ENCODE measurements at places on chromosomes 11 and 22. TPM values are rescaled to one million over a fixed set of nuclear protein-coding genes. Genes with fewer than 3 reads are reported as not detected.
A peak's percentile ranks its signal among the peaks of the same experiment; 100 is the strongest.

GRCh38 chr11:29022676-29023075 lies 914.5 kb downstream of the METTL15 start:
- no peak for DNase-seq

- DNase-seq: no peak
These were observed 15.7 kb downstream of the MN1 start for GRCh38 chr22:27785831-27786230.

DNA sequence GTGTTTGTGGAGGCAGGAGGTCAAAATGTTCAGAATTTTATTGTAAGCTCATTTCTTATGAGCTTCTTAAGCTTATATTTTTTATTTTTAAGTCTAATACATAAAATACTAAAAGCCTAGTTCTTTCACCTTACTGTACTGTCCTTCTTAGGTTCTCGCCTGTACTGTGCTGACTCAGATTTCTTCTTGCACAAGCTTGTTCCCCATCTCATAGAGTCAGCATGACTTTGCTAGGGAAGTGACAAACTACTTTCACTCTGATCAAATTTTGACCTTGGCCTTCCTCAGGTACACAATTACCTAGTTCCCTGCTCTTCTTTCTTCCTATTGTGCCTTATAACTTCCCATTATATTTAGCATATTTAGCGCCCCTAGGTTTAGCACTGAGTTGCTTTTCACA lies 81.5 kb downstream of the STK33 start:
- DNase-seq: no peak

GRCh38 chr11:104142698-104143097 lies 21.2 kb downstream of the PDGFD start:
- no peak for DNase-seq

GRCh38 chr11:1153951-1154493 lies 3.7 kb upstream of the MUC5AC start:
- peak; percentile 86 for DNase-seq

DNA sequence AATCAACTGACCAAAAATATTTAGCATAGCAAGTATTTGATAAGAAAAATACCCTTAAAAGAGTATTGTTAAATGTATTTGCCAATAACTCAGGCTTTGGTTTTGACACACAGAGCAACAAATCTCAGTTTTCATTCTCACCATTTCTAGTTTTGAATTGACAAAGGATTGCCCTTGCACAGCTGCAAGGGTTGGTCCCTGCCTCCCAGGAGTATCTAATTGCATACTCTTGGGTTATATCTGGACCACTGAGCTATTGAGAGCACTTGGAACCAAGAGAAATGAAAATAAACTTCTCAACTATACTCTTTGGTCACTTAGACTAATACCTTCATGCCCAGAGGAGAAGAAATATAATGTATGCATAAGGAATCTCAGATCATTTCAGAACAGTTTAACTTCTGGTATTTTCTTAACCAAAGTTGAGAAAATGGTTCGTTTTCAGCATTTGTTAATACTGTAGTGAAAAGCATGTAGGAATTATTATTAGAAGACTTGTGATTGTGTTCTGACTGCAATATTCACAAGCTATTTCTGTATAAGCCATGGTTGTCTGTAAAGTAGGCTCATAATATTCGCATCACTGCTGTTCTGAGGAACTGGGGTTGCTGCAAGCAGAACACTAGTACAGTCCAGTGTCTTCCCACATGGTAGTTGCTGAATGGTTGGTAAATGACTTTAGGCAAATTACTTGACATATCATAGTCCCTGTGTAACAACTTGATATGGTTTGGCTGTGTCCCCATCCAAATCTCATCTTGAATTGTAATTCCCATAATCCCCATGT lies 7.9 kb downstream of the C2CD3 start:
- DNase-seq: no peak

DNA sequence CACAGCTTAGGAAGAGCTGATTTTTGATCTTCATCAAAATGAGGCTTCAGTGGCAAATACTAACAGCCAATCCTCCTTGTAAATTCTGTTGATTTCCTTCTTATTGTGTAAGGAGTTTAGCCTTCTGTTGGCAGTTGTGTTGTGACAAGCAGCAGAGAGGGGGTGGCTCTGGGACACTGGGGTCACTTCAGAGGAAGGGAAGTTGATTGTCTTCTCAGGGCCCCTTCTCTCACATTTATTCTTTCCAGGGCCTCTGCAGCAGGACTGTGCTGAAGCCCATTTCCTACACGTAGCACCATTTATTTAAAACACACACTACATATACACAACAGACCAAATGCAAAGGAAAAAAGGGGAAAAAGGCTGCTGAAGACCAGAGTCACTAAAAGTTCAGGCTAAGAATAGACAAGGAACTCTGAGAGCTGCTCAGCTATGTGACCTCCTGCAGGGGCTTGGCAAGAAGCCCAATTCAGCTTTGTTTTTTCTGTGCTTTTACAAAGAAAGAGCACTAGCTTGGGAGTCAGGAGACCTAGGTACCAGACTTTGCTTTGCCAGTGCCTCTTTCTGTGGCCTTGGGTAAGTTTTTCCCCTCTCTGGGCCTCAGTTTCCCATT lies 28.3 kb upstream of the UPB1 start:
- DNase-seq: no peak

DNA sequence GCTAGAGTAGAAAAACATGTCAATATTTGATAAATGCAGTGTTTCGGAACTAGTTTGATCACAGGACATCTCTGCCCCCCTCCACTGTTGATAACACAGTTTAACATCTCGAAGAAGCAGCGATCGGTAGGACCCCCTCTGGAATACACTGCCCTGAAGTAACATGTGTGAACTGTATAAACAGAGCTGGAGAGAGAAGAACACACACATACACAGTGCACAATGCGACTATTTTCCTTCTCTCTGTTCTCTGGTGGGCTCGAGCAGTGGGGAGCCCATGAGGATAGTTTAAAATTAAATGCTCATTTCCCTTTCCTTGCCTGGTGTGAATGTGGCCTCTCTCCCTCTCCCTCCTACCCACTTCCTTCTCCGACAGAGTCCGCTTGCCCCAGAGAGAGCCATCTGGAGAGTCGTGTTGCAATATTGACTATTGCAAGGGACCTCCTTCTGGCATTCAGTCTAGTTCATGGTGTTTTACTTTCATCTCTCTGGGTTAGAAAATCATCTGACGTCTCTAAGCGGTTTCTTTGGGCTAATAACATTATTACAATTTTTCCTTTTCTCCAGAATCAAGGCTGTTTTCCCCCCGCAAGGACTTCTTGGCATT lies 51.6 kb upstream of the BARX2 start:
- peak; percentile 75 for DNase-seq

DNA sequence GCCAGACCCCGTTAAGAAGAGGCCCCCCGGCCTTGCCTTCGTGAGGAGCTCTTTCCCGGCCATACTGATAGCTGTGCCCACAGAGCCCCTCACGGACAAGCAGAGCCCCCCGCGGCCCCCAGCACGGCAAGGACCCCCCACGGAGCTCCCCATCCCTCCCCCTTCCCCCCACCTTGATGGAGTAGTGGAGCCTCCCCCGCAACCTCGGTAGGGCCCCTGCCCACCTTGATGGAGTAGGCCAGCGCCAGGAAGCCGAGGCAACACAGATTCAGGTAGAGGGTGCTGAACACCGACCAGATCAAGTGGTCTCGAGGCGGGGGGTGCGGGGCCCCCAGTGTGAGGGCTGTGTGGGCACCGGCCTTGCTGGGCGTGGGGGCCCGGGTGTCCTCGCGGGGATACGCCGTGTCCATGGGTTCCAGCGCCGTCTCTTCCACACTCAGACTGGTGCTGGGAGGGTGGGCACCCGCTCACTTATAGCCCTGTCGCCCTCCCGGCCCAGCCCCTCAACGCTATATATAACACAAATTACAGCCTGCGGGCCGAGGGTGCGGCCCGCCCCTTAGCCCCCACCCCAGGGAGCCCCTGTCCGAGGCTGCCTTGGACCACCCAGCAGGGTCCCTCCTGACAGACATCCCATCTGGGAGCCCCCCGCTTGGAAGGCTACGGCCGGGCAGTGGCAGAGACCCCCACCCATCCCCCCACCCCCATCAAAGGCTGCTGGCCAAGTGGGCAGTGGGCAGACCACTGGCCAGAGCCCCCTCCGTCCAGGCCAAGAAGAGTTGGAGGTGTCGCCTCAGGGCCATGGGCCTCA lies at the start of gene IFITM5:
IFITM5 (minus strand) TSS at position 446 of the 811 bp plus-strand sequence; CDS start at position 410, 36 bp downstream.
- DNase-seq: no peak

The OOSP4A gene
- total RNA-seq: not detected
